ENCODE measurements at places on chromosomes 2 and 18.

GRCh38 chr2:114424699-114425098, 17.7 kb upstream of the DPP10 start:
- H3K4me3 ChIP-seq: no peak overlapping the region
- DNase-seq: no peak
- H3K36me3 ChIP-seq: no peaks in the 10 kb centered on the region
- no peaks in the 10 kb centered on the region for H3K4me1 ChIP-seq
- no peak overlapping the region for H3K27ac ChIP-seq

DNA sequence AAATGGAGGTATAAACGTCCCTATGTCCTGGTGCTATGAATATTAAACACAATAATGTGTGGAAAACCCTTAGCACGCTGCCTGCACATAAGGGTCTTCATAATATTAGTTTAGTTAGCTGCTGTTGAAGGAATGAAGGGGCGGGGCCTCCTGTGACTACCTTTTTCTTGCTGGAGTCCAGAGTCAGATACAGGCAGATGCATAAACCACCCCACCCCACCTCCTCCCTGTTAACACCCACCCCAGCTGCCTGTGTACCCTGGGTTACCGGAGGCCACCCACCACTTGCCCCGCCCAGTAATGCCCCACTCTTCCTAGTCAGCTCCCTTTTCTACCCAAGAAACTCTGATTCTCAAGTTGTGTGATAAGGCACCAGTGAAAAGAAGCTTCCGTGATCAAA, 158.4 kb downstream of the EN1 start:
- H3K36me3 ChIP-seq: no peaks in the 10 kb centered on the region
- no peak for DNase-seq
- no peaks in the 10 kb centered on the region for H3K4me1 ChIP-seq
- H3K27me3 ChIP-seq: no peaks in the 10 kb centered on the region
- no peak overlapping the region for H3K4me3 ChIP-seq
- no peak overlapping the region for H3K27ac ChIP-seq

- no peak for DNase-seq
- H3K27me3 ChIP-seq: no peaks in the 10 kb centered on the region
- H3K4me3 ChIP-seq: no peak overlapping the region
- H3K36me3 ChIP-seq: no peaks in the 10 kb centered on the region
- no peak overlapping the region for H3K27ac ChIP-seq
- no peaks in the 10 kb centered on the region for H3K4me1 ChIP-seq
These were observed 205.6 kb downstream of the TNS1 start for GRCh38 chr2:217797165-217797564.

DNA sequence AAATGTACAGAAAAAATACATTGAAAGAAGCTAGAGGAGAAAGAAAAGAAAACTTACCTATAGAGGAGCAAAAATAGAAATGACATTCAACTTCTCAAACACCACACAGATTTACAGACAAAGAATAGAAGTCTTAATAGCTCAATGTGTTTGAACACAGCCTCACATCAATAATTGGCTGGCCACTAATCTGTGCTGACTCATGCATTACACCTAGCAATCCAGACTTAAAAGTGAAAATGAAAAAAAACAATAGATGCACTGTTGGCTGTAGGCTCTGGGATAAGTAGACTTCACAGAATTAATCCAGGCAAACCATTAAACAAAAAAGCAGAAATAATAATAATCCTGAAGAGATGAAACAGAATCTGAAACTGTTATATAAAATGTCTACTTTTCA, 961.3 kb upstream of the CELF4 start:
- no peaks in the 10 kb centered on the region for H3K4me1 ChIP-seq
- DNase-seq: no peak
- H3K4me3 ChIP-seq: no peak overlapping the region
- no peaks in the 10 kb centered on the region for H3K27me3 ChIP-seq
- no peak overlapping the region for H3K27ac ChIP-seq

DNA sequence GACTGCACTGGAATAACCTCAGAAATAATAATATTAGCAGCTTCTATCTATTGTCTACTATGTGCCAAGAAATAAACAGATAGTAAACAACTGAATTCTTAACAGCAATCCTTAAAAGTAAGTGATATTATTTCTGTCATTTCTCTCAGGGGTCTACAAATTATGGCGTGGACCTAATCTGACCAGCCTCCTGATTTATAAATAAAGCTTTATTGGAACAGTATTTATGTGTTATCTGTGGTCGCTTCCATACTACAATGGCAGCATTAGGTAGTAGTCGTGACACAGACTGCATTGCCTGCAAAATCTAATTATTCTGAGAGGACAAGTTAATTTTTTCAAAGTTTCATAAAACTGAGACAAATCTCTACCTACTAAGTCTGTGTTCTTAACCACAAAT, 49.0 kb downstream of the SLC16A14 start:
- DNase-seq: no peak
- H3K27ac ChIP-seq: no peak overlapping the region
- H3K27me3 ChIP-seq: no peaks in the 10 kb centered on the region
- H3K36me3 ChIP-seq: no peaks in the 10 kb centered on the region
- no peak overlapping the region for H3K4me3 ChIP-seq
- H3K4me1 ChIP-seq: no peaks in the 10 kb centered on the region

GRCh38 chr2:217382794-217383193, 522.9 kb upstream of the TNP1 start:
- H3K4me1 ChIP-seq: no peaks in the 10 kb centered on the region
- no peak for DNase-seq
- no peak overlapping the region for H3K4me3 ChIP-seq
- H3K27me3 ChIP-seq: no peaks in the 10 kb centered on the region
- no peak overlapping the region for H3K27ac ChIP-seq

DNA sequence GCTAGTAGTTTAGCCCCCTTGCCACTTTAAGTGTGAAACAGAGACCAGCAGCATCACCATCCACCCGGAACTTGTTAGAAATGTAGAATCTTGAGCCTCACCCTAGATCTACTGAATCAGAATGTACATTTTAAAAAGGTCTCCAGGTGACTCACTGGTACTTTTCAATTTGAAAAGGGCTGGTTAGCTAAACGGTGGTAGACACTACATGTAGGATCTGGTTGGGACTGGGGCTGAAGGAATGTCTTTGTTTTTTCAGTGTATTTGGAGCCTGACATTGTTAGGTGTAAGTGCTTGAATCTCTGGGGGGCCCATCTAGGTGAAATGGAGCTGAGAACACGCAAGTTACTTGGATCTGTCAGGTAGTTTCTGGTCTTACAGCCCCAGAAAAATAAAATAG, 44.0 kb upstream of the XPO1 start:
- H3K27me3 ChIP-seq: no peaks in the 10 kb centered on the region
- DNase-seq: no peak
- no peaks in the 10 kb centered on the region for H3K4me1 ChIP-seq
- H3K27ac ChIP-seq: no peak overlapping the region
- no peaks in the 10 kb centered on the region for H3K36me3 ChIP-seq
- no peak overlapping the region for H3K4me3 ChIP-seq

- DNase-seq: no peak
- no peaks in the 10 kb centered on the region for H3K27me3 ChIP-seq
- no peaks in the 10 kb centered on the region for H3K4me1 ChIP-seq
These were observed 803.6 kb upstream of the ZEB2 start for GRCh38 chr2:145323512-145323911.

DNA sequence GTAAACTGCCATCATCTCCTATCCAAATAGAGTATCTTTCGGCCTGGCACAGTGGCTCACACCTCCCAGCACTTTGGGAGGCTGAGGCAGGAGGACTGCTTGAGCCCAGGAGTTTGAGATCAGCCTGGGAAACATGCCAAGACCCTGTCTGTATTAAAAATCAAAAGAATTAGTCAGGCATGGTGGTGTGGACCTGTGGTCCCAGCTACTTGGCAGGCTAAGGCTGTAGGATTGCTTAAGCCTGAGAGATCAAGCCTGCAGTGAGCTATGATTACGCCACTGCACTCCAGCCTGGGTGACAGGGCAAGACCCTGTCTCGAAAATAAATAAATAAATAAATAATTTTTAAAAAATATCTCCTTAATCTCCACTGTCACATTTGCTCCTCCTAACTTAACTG, 14.7 kb upstream of the ARPC2 start:
- no peaks in the 10 kb centered on the region for H3K4me1 ChIP-seq
- H3K27ac ChIP-seq: no peak overlapping the region
- no peak overlapping the region for H3K4me3 ChIP-seq
- H3K36me3 ChIP-seq: no peaks in the 10 kb centered on the region
- no peaks in the 10 kb centered on the region for H3K27me3 ChIP-seq

DNA sequence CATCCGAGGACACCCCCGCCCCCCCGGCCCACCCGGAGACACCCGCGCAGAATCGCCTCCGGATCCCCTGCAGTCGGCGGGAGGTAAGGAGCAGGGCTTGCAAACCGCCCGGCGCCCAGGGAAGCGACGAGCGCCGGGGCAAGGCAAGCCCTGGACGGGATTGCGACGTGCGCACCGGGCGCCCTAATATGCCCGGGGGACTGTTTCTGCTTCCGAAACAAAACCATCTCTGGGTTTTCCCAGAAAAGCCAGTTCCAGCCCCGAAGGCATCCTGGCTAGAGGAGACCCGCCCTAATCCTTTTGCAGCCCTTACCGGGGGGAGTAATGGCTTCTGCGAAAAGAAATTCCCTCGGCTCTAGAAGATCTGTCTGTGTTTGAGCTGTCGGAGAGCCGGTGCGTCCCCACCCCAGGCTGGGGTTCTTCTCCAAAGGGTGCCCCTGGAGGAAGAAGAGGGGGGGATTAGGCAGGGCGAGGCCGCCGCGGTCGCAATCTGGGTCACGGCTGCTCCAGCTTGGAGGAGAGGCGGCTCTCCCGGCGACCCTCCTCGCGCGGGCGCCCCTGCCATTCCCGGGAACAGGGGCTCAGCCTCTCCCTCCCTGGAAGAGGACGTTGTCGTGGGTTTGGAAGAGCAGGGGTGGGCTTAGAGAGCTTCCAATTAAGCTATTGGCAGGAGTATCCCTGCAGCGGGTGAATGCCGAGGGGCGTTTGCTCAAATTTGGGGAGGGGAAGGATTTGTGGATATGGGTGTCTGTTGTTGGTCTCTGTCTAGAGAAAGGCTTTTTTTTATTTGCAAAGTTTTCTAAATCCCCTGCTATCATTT, 521 bp downstream of the MYCN start:
- peaks cover 47% of the 10 kb centered on the region for H3K4me1 ChIP-seq
- H3K27me3 ChIP-seq: peaks cover 5% of the 10 kb centered on the region
- H3K36me3 ChIP-seq: no peaks in the 10 kb centered on the region

DNA sequence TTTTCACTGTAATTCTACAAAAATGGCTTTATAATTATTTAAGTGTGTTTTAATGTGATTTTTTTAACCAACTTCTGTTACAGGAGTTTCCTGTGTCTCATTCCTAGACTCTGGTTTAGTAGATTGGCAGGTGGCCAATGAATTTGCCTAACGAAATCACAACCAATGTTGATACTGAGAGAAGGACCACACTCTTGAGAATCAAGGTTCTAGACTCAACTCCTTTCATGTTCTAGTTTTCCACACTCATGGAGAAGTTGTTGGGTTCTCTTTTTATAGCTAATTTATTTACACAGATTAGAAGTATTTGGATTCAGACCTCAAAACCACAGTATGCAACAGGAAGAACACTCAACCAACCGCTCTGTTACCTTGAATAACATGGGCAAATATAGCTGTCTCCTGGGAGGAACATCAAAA, 22.6 kb upstream of the USP34 start:
- H3K27ac ChIP-seq: no peak overlapping the region
- no peak for DNase-seq
- H3K4me3 ChIP-seq: no peak overlapping the region
- H3K4me1 ChIP-seq: no peaks in the 10 kb centered on the region

- no peaks in the 10 kb centered on the region for H3K4me1 ChIP-seq
- no peak overlapping the region for H3K4me3 ChIP-seq
- H3K36me3 ChIP-seq: no peaks in the 10 kb centered on the region
- no peak overlapping the region for H3K27ac ChIP-seq
- no peak for DNase-seq
- no peaks in the 10 kb centered on the region for H3K27me3 ChIP-seq
These were observed 12.9 kb downstream of the IER3IP1 start for GRCh38 chr18:47163241-47163640.

DNA sequence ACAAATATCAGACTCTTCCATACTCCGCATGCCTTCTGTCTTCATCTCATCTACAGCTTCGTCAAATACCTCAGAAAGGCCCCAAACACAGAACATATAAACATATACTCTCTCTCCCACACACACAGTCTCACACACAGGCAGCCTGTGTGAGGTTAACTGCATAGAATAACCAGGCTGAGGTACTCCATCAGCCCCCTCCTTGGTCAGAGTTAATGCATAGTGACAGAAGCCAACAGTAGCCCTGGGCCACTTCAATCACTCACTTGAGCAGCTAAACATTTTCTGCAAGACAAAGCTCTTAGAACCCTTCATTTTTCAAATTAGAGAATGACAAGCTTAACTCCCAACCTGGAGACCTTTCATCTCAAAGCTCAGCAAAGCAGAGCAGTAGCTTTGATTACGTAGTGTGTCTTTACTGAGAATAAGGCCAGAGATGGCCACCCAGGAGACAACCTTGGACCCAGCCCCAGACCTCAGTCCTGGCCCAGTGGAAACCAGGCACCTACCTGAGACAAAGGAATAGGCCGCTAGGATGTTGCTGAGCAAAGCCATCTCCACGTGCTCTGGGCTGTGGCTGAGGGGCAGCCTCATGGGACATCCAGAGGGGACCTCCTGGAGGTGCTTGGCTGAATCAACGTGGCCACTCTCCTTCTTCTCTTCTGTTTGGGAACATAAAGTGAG, 43.0 kb downstream of the EVA1A start:
- no peaks in the 10 kb centered on the region for H3K4me1 ChIP-seq
- DNase-seq: no peak
- no peaks in the 10 kb centered on the region for H3K36me3 ChIP-seq
- H3K27me3 ChIP-seq: no peaks in the 10 kb centered on the region
- no peak overlapping the region for H3K27ac ChIP-seq

DNA sequence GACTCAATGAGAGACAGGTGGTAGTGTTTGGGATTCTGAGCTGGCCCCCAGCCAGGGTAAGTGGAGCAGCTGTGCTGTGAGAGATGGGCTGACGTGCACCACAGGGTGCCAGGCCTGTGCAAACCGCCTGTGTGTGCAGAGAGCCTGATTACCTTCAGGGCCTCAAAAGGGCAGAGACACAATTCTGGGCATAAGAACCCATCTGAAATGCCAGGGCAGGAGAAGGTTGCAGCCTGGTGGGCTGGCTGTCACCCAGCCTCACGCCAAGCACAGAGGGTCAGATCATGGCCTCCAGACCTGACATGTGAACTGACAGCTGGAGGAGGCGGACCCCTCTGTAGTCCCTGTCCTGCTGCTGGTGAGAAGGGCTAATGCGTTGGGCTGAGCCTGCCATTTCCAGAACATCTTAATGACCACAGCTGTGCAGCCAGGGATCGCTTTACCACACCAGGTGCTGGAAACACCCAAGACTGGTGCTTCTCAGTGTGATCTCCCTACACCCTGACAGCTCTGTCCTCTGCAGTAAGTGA, 100.9 kb downstream of the ARL4C start:
- H3K4me1 ChIP-seq: no peaks in the 10 kb centered on the region
- no peak for DNase-seq
- no peaks in the 10 kb centered on the region for H3K36me3 ChIP-seq
- no peak overlapping the region for H3K4me3 ChIP-seq
- no peaks in the 10 kb centered on the region for H3K27me3 ChIP-seq
- H3K27ac ChIP-seq: no peak overlapping the region
